ENCODE measurements at places on chromosomes 6 and 20. TPM values are rescaled to one million over a fixed set of nuclear protein-coding genes. Genes with fewer than 3 reads are reported as not detected.

SPATS1 gene
- total RNA-seq, result not detected

B3GAT2 gene
- total RNA-seq, result 8.1 TPM

SEMG1 gene
- not detected for total RNA-seq

GRCh38 chr6:168232528-168232927 lies 87.0 kb downstream of the DACT2 start:
- H3K27me3 ChIP-seq, result peaks cover 3% of the 10 kb centered on the region
- no peak for DNase-seq
- H3K4me1 ChIP-seq, result peaks cover 16% of the 10 kb centered on the region

GRCh38 chr6:163302747-163303146 lies 111.8 kb upstream of the QKI start:
- H3K36me3 ChIP-seq, result no peaks in the 10 kb centered on the region
- H3K27ac ChIP-seq, result no peak overlapping the region
- no peak for DNase-seq
- no peak overlapping the region for H3K4me3 ChIP-seq

GRCh38 chr6:88105741-88106340 lies 58.2 kb downstream of the SPACA1 start:
- DNase-seq, result no peak
- no peak overlapping the region for H3K27ac ChIP-seq
- no peaks in the 10 kb centered on the region for H3K36me3 ChIP-seq
- no peaks in the 10 kb centered on the region for H3K4me1 ChIP-seq
- no peak overlapping the region for H3K4me3 ChIP-seq
- H3K27me3 ChIP-seq, result no peaks in the 10 kb centered on the region
